HS-27A (cell line): ENCODE measurements at places on chromosomes 1 and 21.

DNA sequence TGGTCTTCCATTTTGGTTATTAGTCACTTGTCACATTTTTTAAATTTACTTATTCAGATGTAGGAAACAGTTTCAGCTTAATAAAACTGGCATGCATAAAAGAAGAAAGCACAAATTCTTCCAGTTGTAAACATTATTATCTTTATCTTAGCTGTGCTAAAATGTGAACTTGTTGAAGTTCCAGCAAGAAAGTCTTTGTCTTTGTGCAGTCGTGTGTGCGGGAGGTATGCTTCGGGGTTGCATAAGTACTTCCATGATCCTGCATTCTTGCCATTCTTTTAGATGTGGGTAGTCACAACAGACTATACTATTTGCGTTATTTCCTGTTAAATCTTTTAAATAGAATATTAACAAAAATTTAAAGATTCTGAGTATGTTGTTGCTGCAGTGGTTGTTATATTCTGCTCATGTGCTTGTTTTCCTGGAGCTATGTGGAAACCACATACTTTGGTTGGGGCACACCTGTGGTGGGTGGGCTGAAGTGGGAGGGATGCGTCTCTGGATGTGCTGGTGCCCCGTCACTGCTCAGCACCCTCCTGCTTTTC is 49.9 kb downstream of the CBS start:
- no peak for DNase-seq

GRCh38 chr1:30476911-30477459 is 246.4 kb downstream of the MATN1 start:
- no peak for DNase-seq

DNA sequence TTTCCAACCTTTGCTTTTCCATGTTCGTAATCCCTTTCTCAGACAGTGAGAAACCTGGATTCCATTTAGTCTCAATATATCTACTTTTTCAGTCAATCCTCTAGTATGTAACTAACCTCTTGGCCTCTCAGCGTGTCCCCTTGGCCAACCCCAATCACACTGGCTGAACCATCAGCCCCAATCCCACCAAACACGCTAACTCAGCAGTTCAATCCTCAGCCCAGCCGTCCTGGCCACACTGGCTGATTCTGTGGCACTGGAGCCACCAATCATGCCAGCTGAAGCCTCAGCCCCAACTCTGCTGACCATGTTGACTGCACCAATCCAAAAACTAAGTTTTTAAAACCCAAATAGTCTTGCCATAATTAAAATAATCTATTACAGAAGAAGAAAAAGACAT is 6.6 kb upstream of the MGST3 start:
- no peak for DNase-seq

DNA sequence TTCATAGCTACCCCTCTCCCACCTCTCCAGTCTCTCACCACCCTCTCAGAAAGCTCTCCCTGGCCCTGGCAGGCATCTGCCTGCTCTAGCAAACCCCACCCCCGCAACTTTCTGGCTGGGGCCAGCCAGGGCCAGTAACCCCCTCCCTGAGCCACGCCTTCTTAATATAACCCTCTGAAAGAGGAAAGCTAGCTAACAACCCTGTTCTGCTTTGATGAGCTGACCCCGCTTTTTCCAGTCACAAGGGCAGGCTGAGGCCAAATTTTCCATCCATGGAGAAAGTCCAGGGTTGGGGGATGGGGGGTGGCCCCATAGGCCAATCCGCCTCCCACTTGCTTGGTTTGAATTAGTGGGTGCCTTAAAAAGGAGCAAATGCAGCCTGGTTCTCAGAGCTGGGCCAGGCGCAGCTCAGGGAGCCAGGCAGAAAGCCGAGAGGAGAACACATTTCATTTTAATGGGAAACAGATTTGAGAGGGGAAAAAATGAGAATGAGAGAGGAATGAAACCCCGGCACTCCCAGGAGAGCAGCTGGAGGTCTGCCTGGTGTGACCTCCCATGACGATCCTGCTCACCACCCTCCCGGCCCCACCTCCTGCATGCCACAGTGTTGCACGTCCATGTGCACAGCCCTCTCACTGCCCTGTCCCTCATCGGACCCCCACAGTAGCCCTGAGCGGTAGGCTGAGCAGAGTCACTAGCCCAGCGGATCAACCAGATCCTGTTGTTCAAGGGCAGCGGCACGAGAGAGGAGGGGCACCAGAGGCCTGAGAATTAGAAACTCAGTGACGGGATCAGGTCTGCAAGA is 62.3 kb downstream of the OPTC start:
- no peak for DNase-seq

DNA sequence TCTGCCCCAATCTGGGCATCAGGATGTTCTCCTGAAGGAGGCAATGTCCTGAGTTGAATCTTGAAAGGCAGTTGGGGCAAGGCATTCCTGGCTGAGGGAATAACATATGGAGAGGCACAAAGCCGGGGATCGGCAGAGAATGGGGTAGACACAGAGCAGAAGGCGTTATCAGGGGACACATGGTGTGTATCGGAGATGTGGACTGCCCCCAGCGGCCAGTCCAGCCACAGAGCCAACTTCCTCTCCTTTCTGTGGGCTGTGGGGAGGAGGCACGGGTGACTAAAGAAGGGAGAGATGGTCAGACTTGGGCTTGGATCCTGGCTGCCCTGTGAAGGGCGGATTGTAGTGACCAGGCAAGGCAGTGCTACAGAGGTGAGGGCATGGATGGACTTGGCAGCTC is 32.1 kb downstream of the FOXD2 start:
- no peak for DNase-seq

DNA sequence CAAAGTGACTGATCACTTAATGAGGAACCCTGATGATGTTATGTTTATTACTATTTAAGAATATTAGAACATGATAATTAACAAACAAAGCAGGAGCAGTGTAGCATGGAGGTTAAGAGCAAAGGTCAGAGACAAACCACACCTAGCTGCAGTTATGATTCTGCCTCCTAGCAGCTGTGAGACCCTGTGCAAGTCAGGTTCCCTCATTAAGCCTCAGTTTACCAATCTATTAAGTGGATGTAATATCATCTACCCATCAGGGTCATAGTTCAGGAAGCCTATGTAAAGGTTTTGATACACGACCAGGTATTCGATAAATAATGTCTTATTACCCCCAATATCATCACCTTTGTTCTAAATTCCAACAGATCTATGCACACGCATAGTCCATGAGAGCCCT is 32.0 kb downstream of the DUSP10 start:
- DNase-seq: no peak

- DNase-seq: peak; percentile 84
Observed at GRCh38 chr1:101288491-101288944, 51.7 kb downstream of the S1PR1 start.

DNA sequence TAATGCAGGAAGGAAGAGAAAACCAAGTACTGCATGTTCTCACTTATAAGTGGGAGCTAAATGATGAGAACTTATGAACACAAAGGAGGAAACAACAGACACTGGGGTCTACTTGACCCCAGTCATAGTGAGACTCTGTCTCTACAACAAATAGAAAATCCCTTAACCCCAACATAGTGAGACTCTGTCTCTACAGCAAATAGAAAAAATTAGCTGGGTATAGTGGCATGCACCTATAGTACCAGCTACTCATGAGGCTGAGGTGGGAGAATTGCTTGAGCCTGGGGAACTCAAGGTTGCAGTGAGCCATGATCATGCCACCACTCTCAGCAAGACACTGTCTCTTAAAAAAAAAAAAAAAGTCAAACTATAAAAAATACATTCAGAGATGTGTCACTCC is 42.7 kb downstream of the GIPC2 start:
- DNase-seq: no peak

DNA sequence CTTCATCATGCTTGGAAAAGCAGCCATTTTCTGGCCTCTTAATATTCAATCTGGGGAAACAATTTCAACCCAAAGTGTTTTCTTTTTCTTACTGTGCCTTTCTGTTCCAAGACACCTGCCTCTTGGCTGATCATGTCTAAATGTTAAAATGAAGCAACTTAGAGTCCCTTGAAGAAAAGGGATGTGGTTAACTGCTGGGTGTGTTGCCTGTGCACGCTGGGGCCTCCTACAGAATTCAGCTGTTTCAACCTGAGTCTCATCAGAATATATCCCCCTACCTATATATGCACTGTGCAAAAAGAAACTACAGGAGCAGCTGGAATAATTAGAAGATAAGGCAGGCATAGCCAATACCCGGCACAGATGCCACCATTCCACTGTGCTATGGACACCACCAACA is 222.0 kb downstream of the OMA1 start:
- no peak for DNase-seq
